Stimulated activated CD4-positive, alpha-beta T cell treated with anti-CD3 and anti-CD28 coated beads, Interleukin-15, amount 100 ng/mL, for 24 hours (primary cell): ENCODE measurements at places on chromosomes 7 and 10.

GRCh38 chr10:5662708-5663579, 3.5 kb downstream of the ASB13 start:
- DNase-seq, result no peak

DNA sequence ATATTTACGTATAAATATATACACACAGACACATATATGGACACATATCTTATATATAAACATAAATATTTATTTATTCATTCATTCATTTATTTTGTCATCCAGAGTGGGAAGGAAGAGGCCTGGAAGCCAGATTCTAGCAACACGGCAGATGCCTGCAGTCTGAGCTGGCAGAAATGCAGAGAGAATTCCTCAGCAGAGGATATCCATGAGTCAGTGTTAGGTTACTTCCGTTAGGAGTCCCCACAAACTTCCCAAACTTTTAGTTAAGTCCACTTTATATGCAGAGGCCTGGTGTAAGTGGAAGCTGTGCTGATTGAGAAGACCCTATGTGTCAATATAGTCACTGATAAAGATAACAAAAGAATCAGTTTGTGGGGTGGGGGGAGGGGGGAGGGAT, 89.6 kb downstream of the PPP1R17 start:
- DNase-seq, result no peak

DNA sequence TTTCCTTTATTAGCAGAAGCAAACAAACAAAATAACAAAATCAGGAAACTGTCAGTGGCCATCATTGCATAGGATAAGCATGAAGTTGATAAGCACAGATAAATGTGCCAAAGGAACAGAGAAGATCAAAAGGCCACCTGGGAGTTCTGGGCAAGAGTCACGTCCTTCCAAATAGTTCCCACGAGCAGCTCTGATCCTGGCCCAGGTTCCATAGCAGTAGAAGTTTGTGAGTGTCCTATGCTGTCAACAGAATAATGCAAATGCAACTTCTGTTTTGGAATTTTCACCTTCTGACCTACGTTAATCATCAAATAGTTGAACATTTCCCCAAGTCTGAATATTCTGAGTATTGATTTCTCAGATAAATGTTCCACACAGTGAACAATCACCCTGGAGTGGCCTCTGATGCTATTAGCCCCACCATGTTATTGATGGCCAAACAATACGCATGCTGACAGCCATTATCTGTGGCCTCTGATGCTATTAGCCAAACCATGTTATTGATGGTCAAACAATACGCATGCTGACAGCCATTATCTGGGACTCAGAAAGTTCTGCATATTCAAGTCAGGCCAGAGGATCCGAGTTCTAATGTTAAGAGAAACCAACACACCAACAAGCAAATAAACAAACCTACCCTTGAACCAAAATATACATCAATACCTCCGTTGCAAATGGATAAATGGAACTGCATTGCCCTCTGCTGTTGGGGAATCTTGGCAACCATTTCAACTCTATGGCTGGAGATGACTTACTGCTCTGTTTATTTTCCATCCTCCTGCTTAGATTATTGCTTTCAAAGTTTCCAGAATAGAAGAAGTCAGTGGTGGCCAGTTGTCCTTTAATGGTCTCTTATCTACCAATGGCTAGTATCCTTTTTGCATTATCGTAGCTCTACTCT, 63.3 kb downstream of the MRC1 start:
- no peak for DNase-seq

- no peak for DNase-seq
Measured at GRCh38 chr10:124099604-124100003, 6.2 kb upstream of the CHST15 start.
